ENCODE measurements at places on chromosomes 2 and 18. TPM values are rescaled to one million over a fixed set of nuclear protein-coding genes. Genes with fewer than 3 reads are reported as not detected.

The TCF23 gene
- total RNA-seq, result not detected

- no peak for DNase-seq
Measured at GRCh38 chr2:227433171-227433570, 38.8 kb upstream of the AGFG1 start.

GRCh38 chr2:158677542-158677941 lies 117.6 kb upstream of the DAPL1 start:
- DNase-seq, result no peak

- no peak for DNase-seq
Measured at GRCh38 chr2:238450440-238450861, 23.7 kb downstream of the ASB1 start.
